SK-N-MC (cell line): ENCODE measurements at places on chromosomes 5 and 9.

- no peak for DNase-seq
Observed at GRCh38 chr9:133141833-133142595, 21.0 kb upstream of the RALGDS start.

DNA sequence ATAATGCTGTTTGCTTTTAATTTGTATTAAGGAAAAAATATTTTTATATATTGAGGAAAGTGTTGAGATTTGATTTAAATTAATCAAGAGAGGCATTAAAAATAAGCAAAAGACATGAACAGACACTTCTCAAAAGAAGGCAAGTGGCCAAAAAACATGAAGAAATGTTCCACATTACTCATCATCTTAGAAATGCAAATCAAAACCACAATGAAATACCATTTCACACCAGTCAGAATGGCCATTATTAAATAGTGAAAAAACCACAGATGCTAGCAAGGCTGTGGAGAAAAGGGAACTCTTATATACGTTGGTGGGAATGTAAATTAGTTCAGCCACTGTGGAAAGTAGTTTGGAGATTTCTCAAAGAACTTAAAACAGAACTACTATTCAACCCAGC, 45.9 kb downstream of the RANBP17 start:
- DNase-seq: no peak

DNA sequence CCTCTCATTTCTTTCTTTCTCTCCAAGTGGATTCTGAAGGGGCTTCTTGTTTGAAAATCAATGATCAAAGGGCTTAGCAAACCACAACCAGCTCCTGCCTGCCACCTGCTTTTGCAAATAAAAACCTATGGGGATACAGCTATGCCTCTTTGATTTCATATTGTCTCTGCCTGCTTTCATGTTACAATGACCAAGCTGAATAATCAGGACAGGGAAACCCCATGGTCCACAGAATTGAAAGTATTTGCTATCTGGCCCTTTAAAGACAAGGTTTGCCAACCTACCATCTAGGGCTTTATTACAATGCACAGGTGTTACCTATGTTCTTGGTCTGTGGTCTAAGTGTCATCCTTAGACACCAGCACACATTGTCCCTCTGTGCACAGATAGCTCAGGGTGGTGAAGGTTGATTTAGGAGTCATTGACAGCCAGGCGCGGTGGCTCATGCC, 28.8 kb upstream of the PLIN2 start:
- DNase-seq: no peak

DNA sequence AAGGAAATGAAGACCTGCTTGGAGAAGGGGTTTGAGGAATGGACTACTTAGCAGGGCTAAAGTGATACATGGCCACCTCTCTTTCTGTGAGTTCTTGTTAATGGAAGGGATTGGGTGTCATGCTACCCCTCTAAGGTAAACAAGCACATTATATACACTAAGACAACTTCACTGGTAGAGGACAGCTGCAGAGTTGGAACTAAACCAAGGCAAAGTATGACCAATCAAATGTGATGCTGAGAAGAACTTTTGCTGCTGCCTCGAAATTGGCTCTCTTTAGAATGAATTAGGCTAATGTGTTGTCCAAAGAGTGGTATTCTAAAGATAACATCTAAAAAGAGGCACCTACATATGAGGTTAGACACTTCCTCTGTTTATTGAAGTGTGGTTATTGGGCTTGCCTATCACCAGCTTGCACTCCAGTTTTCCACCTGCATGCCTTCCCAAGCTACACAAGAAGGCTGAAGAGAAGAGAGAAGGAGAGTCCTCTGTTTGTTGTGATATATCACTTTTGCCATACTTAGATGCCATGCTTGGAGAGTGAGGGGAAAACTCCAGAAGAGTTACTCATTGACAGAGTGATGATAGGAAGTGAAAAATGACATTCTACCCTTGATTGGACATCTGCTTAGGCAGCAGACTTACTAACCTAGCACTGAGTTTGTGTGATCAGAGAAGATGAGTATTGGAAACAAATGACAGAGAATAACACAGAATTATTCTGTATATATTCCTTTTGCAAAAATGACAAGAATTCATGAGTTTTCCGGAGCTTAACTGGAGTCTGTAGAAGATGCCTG, 536.1 kb downstream of the ZNF608 start:
- no peak for DNase-seq

GRCh38 chr5:173902334-173902733, 14.2 kb downstream of the CPEB4 start:
- DNase-seq: no peak

DNA sequence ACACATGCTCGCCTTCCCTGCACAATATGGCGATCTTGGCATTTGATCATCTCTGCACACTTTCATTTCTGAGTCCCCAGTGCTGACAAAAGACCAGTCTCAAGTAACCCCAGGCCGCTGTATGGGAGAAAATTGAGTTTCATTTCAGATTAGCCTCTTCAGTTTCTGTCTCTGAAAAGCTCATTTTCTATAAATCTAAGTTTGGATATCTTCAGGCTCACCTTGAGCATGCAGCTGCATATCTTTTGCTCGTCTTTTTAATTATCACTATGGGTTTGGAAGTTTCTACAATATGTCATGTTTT, 169.1 kb upstream of the MAST4 start:
- no peak for DNase-seq

GRCh38 chr5:179869641-179870402, 11.2 kb upstream of the MRNIP start:
- DNase-seq: no peak

- no peak for DNase-seq
Observed at GRCh38 chr5:148372893-148373292, 10.9 kb upstream of the FBXO38 start.

GRCh38 chr9:13688223-13688989, 408.9 kb upstream of the MPDZ start:
- no peak for DNase-seq

- no peak for DNase-seq
Observed at GRCh38 chr5:98227489-98227888, 546.0 kb upstream of the RGMB start.

GRCh38 chr9:16044579-16044881, 491.7 kb downstream of the CCDC171 start:
- no peak for DNase-seq

DNA sequence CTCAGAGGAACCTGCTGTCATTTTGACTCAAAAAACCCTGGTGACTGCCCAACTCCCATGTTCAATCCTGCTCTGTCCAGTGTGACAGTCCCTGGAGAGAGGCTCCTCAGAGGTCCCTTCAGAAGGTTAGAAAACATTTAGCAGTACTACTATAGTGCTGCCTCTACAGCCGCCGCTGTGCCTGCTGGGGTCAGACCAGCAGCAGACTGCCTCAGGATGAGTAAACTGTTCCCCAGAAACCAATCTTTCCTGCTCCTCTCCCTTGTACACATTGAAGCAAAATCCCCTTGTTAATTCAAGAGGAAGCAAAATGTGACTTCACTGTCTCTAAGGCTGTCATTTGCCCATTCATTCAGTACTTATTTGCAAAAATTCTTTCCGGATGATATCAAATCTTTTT, 94.8 kb upstream of the SMARCA2 start:
- DNase-seq: no peak

GRCh38 chr5:75062925-75063531, 10.7 kb upstream of the GCNT4 start:
- no peak for DNase-seq

GRCh38 chr5:90909940-90910339, 351.3 kb downstream of the ADGRV1 start:
- no peak for DNase-seq

- no peak for DNase-seq
Observed at GRCh38 chr5:68376935-68377334, 161.4 kb downstream of the PIK3R1 start.

GRCh38 chr5:168027007-168027406, 264.4 kb upstream of the WWC1 start:
- no peak for DNase-seq

DNA sequence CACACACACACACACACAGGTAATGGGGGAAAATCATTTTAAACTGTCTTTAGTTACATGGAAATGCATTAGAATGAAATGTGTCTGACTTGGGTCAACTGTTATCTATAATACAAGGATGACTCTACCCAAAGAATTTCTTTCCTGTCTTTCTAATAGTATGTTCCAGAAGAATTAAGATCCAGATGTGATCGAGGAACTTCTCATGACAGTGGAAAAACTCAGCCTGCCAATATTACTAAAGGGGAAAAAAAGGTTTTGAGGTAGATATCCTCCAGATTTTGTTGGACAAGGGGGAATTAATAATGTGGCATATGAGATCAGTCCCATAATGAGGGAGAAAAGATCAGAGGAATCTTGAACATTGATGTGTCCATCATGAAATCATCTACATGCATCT, 190.6 kb upstream of the MAP3K1 start:
- DNase-seq: no peak

DNA sequence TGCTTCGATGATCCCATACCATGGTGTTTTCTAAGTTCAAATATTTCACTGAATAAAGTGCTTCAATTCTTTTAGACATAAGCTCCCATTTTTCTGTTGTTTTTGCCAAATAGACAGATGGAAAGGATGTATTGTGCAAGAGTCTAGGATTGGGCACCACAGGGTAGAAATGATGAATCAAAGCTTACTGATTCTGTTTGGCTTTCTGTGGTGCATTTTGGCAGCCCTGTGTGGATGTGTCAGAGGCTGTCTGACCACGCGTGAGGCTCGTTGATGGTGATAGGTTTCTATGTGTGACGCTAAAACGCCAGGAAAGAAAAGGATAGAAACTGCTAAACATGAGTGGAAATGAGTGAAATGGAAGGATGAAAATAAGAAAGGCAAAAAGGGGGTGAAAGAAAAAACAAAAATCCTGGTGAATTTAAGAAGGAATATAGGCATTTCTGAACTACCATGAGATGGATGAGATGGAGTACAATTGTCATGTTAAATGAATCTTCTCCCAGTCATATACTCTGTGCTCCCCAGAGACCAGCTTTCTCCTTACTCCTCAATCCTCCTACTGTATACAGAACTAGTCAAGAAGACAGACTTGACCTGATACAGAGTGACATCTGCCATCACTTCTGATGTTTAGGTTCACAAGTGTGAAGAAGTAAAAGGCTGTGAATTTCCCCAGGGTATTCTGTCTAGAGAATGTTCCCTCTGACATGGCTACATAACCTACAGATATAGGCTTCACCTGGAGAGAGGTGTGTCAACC, 54.4 kb downstream of the ANKH start:
- DNase-seq: no peak

DNA sequence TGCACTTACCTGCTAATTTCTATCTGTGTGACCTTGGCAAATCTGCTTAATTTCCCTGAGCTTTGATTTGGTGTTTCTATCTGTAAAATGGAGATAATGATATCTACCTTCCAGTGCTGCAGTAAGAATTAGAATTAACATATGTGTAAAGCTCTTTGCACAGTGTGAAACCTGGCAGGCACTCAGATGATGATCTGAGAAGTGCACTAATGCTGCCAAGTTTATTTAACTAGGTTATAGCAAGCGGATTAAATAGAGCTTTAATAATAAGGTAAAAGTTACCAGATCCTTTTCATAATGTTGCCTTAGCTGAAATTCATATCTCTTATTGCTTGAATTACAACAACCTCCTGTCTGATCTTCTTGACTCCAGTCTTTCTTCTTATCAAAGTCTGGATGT, 315.3 kb upstream of the CD180 start:
- DNase-seq: no peak

DNA sequence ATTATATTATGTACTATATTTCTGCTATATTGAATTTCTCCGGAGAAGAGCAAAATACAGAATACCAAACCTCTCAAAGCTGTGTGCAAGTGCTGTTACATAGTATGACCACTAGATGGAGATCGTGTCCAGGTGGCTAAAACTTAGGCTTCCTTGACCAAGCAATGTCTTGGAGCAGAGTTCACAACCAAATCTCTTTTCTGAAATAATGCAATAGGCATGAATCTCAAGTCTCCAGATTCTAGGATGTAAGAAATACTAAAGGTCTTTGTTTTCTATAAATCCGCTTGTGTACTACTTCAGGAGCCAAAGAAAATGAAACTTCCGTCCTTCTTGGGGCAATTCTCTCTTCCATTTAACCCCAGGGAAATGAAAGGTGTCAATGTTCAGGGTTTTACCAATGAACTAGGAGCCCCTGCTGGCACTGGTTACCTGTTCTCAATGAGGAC, 181.5 kb upstream of the RAI14 start:
- DNase-seq: no peak

GRCh38 chr9:129834489-129835127, 467 bp downstream of the C9orf78 start:
- DNase-seq: no peak

- no peak for DNase-seq
Observed at GRCh38 chr9:98182889-98183599, 9.4 kb downstream of the CORO2A start.

- DNase-seq: no peak
Observed at GRCh38 chr5:135486131-135487036, 34.2 kb upstream of the TIFAB start.

- DNase-seq: no peak
Observed at GRCh38 chr9:14133394-14133793, 180.5 kb downstream of the NFIB start.

DNA sequence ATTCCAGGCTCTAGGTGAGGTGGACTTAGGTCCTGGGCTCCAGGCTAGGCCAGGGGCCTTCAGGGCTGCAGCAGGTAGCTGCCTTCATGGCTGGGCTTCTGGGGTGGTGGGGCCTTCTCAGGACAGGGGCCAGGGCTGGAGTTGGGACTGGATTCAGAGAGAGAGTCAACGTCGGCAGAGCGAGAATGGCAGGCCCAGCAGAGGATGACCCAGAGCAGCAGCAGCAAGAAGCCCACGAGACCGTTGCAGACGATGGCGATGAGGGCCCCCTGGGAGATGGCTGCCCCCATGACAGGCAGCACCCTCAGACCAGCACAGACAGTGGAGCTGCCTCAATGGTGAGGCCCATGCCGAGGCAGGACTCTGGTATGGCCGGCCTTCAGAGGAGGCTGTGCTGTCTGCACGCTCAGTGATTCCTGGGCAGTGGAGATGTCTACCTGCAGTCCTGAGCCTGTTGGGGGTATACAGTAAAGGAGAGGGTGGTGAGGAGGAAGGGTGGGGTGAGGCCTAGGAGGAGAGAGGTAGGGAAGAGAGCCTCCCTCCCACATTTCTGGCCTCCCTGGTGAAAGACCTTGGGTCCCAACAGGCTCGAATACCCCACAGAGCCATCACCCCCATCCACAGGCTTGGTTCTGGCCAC, 1.3 kb downstream of the ENHO start:
- DNase-seq: no peak

DNA sequence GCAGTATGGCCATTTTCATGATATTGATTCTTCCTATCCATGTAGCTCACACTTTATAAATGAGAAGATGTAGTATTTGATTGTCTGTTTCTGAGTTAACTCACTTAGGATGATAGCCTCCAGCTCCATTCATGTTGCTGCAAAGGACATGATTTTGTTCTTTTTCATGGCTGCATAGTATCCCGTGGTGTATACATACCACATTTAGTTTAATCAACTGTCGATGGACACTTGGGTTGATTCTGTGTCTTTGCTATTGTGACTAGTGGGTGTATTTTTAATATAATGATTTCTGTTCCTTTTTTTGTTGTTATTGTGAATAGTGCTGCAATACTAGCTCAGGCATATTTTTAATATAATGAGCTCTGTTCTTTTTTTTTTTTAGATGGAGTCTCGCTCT, 560.3 kb upstream of the ZNF608 start:
- no peak for DNase-seq
